ENCODE measurements at places on chromosomes 5 and 9.

- no peak for DNase-seq
These were observed 119.9 kb downstream of the ADAMTS2 start for GRCh38 chr5:179225387-179225786.

DNA sequence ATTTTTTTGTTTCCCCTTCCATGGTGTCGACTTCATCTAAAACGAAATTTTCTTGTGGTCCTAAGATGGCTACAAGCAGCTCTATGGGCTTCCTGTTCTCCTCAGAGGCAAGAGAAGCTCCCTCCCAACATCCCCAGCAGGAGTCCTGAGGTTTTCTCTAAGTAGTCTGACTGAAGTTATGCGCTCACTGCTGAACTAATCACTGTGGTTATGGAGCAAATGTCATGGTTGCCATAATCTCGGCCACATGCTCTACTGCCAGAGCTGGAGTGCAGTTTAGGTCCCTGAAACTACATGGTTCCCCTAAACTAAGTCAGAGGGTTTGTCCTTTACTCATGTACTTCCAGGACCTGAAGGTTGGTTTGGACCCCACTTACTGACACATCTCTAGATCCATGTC, 68.0 kb upstream of the MAMDC2 start:
- DNase-seq = no peak

- DNase-seq = no peak
These were observed 106.3 kb upstream of the SPOCK1 start for GRCh38 chr5:137605411-137605810.

DNA sequence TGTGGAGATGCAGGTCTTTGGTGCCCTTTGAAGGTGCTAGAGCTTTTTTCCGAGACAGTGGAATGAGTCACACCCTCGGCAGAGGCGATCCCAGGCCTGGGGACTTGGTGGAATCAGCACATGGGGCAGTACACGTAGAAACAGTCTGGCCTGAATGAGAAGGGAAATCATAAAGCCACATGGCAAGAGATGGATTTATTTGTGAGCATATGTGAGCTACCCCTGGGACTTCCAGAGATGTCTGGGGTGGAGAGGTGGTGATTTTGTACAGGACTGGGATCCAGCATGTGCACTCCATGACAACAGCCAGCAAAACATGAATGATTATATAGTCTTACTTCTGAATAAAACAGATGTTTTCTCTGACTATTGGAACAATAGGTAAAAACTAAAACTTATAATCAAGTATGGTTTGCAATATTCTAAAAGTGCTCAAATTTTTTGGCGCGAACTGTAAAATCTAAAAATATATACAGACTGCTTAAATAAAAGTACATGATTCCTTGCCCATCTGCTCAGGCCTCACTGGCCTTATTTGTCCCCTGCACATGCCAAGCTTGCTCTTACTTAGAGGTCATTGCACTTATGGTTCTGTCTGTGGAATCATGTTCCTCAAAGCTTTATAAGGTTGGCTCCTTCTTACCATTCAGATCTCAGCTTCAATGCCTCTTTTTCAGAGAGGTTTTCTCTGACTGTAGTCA, 54.7 kb upstream of the SMARCA2 start:
- no peak for DNase-seq

DNA sequence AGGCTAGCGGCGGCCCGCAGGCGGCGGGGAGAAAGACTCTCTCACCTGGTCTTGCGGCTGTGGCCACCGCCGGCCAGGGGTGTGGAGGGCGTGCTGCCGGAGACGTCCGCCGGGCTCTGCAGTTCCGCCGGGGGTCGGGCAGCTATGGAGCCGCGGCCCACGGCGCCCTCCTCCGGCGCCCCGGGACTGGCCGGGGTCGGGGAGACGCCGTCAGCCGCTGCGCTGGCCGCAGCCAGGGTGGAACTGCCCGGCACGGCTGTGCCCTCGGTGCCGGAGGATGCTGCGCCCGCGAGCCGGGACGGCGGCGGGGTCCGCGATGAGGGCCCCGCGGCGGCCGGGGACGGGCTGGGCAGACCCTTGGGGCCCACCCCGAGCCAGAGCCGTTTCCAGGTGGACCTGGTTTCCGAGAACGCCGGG, 253 bp downstream of the SLC12A2 start:
- DNase-seq = no peak

- no peak for DNase-seq
These were observed 466 bp downstream of the SMC2 start for GRCh38 chr9:104094534-104095015.

DNA sequence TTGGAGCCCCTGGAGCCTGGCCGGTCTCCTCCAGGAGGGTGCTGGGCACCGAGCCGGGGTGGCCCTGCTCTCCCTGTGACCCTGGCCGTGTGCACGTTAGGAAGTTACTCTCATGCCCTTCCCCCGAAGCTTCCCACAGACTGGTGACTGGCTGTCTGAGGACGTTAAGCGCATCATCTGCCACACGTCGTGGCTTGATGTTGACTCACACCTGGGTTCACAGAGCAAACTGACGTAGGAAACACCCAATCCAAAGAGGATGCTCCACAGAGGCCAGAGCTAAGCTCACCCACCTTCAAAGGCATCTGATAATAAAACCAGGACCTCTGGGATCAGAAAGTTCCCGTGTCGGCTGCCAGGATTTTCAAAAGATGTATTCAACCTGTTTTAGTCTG, 152.9 kb upstream of the PHYKPL start:
- DNase-seq = no peak

- no peak for DNase-seq
These were observed 140.5 kb downstream of the ENTREP1 start for GRCh38 chr9:69465473-69465872.
